ENCODE measurements at places on chromosomes 7 and 10.
A peak's percentile ranks its signal among the peaks of the same experiment; 100 is the strongest.

DNA sequence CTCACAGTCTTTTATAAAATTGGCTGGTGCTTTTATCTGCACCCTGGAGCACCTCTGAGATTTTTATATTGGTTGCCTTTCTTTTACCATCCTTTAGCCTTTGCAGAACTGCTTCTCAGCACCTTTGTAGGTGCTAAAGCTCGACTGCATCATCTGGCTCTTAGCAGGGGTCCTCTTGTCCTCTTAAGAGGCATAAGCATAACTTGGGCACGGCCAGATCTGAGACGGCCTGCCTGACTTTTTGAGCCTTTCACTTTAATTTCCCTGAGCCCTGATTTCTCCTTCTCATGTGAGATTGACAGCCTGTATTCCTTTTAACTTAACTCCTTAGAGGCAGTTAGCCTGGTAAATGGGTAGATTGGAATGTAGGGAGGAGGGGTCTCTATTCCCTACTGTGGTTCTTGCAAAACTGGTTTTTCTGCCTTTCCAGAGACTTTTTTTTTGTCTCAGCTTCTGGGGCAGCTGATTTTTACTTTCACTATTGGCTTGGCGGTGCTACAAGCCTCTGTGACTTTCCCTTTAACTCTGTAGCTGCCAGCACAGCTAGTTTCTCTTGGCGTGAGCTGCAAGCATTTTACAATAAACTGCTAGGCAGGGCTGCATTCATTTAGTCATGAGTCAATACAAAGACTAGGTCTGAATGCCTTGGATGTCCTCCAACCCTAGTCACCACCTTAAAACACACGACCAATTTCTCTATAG is 24.0 kb downstream of the ZPBP start:
- DNase-seq, result no peak

DNA sequence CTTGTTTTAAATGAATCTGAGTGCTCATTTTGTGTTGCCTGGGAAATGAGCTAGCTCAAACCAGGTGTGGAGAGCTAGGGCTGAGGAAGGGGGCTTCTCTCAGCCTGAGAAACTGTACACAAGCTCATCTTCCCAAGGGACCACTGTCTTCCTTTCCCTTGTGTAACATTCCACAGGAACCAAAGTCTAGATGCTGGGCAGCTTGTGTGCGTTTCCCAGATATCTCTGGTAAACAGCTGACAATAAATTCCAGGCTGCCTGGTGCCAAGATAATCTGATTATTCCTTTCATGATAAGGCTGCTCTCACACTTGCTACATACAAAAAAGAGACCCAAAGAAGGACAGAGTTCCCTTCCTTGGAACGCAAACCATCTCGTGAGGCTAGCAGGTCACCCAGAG is 33.1 kb upstream of the MKLN1 start:
- DNase-seq, result no peak

- peak; percentile 52 for DNase-seq
Observed at GRCh38 chr10:69061305-69062161, 26.4 kb upstream of the SRGN start.

GRCh38 chr10:8041992-8042720 is 12.3 kb upstream of the GATA3 start:
- DNase-seq, result no peak
